Pons (tissue), 1 donor: ENCODE measurements at places on chromosomes 1 and 21.

- peak; percentile 19 for DNase-seq
Measured at GRCh38 chr1:175191659-175192058, 917 bp downstream of the KIAA0040 start.

- no peak for DNase-seq
Measured at GRCh38 chr1:143717434-143717833, 254.4 kb downstream of the FAM72C start.

DNA sequence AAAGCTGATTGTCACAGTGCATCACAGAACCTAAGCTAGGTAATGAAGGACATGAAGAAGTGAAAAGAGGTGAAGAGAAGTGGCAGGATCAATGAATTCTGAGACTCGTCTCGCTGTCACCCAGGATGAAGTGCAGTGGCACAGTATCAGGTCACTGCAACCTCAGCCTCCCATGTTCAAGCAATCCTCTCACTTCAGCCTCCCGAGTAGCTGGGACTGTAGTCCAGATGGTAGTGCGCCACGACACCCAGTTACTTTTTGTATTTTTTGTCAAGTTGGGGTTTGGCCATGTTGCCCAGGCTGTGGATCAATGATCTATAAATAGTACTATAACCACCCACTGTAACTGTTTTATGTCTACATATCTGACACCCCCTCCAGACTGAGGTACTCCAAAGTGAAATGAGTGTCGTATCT is 33.1 kb downstream of the PTP4A2 start:
- DNase-seq, result no peak

GRCh38 chr1:115771847-115772457 is 3.4 kb upstream of the CASQ2 start:
- peak; percentile 85 for DNase-seq

DNA sequence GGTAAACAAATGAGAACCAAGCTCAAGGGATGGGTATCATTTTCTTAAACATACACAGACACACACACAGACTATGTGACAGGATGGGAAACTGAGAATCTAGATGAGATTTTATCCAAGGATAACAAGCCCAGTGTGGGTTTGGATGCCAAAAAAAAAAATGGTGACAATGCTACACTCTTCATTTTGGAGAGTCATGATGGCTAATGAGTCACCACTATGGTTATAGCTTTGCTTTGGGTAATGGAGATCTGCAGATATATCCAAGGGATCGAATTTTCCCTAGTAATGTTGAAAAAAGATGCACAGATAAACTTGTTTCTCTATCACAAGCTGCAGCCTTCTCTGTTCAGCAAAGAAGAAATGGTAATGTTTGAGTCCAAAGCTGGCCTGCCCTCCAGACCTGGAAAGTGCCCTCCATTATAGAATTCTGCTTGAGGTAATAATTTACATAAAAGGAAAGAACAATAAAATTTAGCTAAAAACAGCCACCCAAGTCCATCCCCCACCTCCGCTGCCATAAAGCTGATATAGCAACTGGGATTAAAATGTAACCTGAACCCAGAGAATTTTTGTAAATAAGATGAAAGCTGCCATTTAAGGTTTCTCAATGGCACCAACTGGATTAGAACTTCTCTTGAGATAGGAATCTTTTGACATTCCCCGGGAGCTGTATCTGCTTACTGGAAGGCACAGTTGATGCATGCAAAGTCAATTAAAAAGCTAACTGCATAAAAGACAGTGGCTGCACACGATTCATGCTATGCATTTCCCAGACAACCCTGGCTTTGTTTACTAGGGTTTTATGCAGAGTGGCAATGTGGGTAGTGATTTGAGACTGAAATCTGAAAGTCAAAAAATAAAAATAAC is 395.2 kb upstream of the LYPLAL1 start:
- DNase-seq, result no peak

GRCh38 chr1:165845569-165845968 is 18.2 kb downstream of the UCK2 start:
- no peak for DNase-seq

DNA sequence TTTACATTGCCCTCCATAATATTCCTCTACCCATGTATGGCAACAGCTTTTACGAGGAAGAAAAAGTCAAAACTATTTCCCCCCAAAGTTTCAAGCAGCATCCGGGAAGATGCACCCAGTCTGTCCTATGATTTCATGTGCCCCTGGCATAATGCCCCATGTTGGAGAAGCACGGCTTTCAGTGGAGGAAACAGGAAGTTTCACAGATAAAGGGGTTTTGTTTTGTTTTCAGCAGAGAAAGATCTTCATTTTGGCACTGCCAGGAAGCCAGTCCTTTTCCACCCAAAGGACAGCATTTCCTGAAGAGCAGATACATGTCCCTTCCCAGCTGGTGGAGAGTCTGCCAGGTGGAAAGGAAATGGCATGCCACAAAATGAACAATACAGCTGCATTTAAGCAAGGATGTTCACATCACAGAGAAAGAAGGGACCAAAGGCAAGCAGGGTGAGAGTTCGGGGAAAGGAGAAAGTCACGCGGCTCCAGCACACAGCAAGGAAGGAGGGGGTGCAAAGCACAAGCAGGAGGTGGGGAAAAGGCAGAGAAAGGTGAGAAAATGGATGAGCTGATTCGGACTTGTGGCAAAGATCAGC is 95.3 kb upstream of the HIVEP3 start:
- peak; percentile 93 for DNase-seq

DNA sequence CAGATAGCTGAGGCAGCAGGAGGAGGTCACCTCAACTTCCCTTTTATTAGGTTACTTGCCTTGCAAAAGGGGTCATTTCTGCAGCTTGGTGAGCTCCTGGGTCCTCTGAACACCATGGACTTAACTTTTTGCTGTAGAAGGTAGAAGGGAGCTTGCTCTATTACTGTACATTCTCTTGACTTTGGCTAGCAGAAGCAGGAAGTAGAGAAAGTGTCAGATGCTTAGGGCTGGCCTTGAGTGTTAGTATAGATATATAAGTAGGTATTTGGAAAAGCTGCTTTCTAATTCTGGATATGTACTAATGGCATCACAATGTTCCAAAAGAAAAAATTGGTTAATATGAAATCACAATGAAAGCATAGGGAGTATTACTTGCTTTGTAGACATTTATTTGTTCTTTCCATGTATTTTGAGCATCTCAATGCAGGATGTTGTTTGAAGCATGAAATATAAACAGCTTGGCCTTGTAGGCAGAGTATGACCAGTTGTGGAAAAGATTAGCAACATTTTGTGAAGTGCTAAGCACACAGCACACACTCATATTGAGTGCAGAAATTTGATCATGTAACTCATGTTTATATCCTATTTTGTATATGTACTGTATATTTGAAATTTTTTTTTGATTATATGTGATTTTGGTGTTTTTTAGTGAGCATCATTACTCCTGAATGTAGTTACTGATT is 108.8 kb downstream of the DYRK1A start:
- no peak for DNase-seq

GRCh38 chr1:68144856-68145255 is 87.5 kb downstream of the WLS start:
- DNase-seq, result no peak

DNA sequence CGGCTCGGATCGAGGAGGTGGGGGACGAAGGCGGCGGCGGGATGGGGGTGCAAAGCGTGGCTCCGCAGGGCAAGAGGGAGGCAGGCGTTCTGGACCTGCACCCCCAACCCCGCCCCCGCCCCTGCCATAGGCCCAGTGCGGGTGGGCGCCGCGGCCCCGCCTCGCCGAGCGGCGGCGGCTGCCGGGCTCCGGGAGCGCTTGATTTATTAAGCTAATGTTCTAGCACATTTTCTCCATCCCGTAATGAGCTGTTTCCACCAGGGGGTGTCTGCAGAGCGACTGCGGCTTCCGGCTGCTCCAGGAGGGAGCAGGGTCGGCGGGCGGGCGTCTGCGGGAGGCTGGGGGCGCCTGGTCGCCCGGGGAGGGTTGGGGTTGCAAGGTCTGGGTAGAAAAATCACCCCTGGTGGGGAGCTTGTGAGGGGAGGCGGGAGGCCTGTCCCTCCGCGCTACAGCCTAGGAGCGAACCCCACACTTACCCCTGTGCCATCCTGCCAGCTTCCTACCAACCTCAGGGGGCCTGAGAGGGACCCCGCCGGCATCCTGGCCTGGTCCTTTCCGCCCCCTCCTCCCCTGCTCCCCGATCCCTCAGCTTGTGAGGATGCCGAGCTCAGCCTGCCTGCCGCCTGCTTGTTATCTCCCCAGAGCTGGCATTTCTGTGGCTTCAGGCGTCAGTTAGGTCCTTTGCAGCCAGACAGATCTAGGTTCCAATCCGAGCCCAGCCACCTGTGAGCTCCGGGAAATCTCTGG is 48.5 kb upstream of the ACOT11 start:
- no peak for DNase-seq

- DNase-seq, result no peak
Measured at GRCh38 chr1:154237435-154237834, 16.7 kb downstream of the UBAP2L start.
